ENCODE measurements at places on chromosomes 11 and 22.

DNA sequence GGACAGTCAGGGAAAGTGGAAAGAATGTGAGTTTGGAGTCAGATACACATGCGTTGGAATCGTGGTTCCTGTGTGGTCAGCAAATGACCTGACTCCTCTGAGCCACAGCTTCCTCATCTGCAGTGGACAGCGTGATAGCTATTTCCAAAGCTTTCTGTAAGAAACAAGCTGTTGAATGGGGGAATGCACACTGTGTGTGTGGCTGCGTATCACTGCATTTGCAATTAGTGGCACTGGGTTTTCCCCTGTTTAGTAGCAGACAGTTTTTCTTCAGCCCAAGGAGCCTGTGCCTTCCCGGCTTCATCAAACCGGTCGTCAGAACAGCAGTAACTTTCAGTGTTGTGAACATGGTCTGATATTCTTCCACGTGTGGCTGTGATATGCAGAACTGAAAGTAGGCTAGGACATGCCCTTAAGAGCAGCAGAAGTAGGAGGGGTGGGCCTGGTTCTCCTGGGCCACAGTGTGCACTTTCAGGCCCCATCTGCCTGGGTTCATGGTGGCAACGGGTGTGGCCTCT, 121.5 kb downstream of the RRAS2 start:
- DNase-seq, result no peak

GRCh38 chr11:73374151-73374550, 2.0 kb upstream of the RELT start:
- DNase-seq, result no peak

- no peak for DNase-seq
Observed at GRCh38 chr11:122486793-122487495, 168.6 kb upstream of the UBASH3B start.

DNA sequence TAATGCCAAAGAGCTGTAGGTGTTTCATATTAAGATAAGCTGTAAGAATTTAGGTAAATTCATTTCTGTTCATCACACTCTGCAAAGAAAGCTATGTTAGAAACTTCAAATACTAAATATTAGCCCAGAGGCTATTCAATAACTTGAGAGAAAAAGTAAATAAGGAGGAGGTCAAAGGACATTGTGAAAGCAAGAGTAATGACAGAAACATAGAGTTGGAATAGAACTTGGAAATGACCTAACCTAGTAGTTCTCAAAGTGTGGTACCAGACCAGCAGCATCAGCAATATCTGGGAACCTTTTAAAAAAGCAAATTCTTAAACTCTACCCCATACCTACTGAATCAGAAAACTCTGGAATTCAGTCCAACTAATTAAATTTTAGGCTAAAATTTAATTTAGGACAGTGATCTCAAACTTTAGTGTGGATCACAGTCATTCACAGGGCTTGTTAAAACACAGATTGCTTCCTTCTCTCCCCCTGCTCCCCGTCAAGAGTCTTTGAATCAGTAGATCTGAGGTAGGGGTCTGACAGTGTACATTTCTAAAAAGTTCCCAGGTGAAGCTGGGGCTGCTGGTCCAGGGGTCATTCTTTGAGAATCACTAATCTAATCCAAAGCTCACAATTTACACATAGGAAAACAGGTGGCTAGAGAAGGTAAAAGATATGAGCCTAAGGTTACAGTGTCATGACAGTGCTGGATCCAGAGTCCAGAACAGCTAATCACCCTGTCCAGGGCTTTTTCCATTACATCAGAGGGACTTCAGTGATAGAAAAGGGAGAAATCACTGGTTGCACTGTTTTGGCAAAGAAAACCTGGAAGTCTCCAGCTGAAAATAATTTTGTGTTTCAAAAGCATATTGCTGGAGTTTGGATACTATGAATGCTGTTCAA, 241.1 kb downstream of the SOX6 start:
- no peak for DNase-seq

DNA sequence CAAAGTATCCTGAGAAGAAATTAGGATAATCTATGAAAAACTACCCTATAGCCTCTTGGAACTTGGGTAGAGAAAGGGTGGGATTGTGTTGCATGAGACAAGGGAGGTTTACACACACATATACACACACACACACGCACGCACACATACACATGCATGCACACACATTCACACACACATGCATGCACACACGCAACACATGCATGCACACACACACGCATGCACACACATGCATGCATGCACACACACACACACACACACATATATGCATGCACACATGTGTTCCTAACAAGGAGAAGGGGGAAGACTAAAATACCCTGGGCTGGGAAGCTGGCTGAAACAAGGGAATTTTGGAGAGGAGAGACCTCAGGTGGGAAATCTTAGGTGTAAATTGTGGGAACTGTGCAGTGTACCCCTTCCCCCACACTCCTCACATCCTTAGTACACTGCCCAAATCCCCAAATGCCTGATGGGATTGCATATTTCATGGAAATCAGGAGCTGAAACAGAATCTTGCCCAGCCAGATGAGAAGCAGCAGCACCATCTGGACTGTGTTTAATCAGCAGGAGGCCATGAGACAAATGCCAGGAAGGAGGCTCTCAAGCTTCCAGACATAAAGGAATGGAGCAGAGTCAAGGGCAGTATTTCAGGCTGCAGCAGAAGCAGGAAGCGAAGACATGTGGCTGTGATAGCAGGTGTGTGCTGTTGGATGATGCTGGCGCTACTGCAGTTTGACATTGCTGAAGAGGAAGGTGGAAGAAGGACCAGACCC, 14.6 kb upstream of the POLD3 start:
- DNase-seq, result no peak

- no peak for DNase-seq
Observed at GRCh38 chr11:133500435-133500834, 31.9 kb downstream of the OPCML start.

GRCh38 chr22:35198738-35199137, 58.6 kb upstream of the HMGXB4 start:
- no peak for DNase-seq

GRCh38 chr22:17114173-17114897, 6.8 kb downstream of the TMEM121B start:
- DNase-seq, result no peak

- no peak for DNase-seq
Observed at GRCh38 chr11:116459185-116460045, 313.4 kb downstream of the BUD13 start.

DNA sequence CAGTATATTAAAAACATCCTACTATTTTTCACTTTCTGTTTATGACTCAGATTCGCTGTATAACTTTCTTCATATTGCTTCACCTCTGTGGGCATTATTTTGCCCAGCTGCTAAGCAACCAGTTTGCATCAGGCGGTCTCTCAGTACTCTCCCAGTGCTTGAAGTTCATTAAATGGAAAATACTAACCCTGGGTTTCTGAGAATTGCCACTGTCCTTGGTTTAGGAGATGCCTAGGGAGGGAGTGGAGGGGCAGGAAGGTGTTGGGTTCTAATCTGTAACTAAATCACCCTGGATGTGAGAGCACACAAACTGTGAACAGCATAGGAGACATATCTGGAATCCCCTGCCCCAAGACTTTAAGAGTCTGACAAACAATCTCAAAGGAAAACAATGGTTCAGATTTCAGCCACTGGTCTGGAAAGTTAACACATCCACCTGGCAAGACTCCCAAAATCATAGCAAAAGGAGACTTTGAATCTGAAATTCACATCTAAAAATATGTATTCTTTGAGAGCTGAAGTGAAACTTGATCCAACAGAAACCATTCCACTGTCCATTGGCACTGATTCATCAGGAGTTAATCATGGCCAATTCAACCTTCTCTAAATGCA, 540.0 kb downstream of the SOX6 start:
- no peak for DNase-seq

GRCh38 chr22:35434061-35434710, 34.2 kb downstream of the MCM5 start:
- no peak for DNase-seq

GRCh38 chr22:45636683-45637082, 35.0 kb upstream of the ATXN10 start:
- no peak for DNase-seq

DNA sequence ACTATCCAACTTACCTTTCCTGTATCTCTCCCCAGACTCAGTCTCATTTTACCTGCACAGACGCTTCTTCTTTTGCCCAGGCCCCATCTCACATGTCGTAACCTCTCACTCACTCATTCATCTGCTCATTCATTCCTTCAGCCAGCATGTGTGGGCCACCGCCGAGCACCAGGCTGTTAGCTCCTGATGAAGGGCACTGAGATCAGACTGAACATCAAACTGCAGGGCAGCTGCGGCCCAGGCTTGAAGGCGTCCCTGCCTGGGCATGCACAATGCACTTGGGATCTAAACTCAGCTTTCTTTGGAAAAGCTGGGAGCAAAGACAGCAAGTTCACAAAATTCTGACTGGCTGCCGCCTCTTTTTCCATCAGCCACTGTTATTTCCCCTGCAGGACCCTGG, 1456.3 kb downstream of the BRD1 start:
- no peak for DNase-seq

GRCh38 chr11:18091731-18092130, 14.2 kb downstream of the SAAL1 start:
- no peak for DNase-seq

GRCh38 chr22:38009000-38009806, 24.8 kb upstream of the SOX10 start:
- DNase-seq, result no peak

- no peak for DNase-seq
Observed at GRCh38 chr11:124475265-124475664, 29.8 kb upstream of the OR8B8 start.

GRCh38 chr11:64603411-64604110, 12.5 kb downstream of the SLC22A12 start:
- DNase-seq, result no peak

GRCh38 chr11:30984827-30985226, 384.7 kb downstream of the DCDC1 start:
- no peak for DNase-seq

GRCh38 chr11:126510621-126511370, 155.3 kb downstream of the ST3GAL4 start:
- no peak for DNase-seq

- DNase-seq, result no peak
Observed at GRCh38 chr11:121643479-121644186, 190.9 kb upstream of the SORL1-AS1 start.

GRCh38 chr11:18295316-18295715, 26.6 kb downstream of the HPS5 start:
- DNase-seq, result no peak

DNA sequence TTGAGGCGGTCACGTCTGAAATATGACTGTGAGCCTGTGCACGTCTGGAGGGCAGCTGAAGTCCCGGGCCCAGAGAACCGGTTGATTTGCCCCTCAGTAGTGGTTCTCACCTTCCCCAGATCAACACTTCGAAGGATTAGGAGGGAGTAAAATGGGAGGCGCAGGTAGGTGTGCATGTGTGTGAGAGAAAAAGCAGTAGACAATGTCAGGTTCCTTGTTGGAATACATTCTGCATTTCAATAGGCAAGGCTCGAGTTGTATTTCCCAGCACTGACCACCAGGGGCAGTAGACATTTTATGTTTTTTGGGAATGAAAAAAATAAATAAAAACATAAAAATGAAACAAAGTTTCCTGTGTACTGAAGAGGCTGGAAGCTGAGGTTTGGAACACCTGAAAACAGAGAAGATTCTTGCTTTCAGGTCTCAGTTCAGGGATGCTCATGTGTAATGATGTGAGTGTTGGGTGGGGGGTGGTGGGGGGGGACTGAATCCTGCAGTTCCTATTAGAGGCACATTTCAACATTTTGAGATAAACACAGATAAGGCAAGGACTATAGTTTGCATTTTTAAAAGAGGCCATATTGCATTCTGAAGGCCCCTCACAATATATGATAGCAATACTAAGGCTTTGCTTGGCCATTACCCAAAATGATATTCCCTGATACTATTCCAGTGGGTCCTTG, 333.9 kb downstream of the CADM1 start:
- peak; percentile 3 for DNase-seq

DNA sequence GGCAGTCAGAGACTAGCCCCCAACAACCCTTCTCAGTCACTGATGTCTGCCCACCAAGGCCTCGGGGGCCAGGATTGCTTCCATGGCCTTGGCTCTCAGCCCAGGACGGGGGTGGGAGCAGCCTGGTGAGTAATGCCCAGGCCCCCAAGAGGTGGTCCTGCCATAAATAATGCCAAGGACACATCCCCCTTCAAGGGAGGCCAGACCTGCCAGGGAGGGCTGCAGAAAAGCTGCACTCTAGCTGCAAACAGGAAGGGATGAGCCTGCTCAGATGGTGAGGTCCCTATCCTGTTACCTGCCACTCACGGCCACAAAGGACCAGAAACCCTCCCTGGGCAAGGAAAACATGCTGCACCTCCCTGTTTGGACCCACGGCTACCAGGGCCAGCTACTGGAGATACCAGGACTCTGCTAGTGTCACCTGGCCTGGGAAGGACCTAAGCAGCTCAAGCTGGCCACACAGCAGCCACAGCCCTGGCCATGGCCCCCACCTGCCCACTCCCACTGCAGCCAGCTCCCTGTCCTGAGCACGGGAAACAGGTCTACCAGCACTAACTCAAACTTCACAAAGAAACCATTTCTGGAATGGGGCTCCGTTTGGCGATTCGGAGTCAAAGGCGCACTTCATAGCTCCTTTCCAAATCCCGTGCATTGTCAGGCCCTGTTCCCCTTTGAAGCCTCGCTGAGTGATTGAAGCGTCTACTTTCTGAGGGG, 12.1 kb downstream of the GNB1L start:
- no peak for DNase-seq
